Stimulated activated naive CD8-positive, alpha-beta T cell treated with anti-CD3 and anti-CD28 coated beads, Interleukin-15, amount 100 ng/mL, for 72 hours (primary cell): ENCODE measurements at places on chromosomes 5 and 9.

DNA sequence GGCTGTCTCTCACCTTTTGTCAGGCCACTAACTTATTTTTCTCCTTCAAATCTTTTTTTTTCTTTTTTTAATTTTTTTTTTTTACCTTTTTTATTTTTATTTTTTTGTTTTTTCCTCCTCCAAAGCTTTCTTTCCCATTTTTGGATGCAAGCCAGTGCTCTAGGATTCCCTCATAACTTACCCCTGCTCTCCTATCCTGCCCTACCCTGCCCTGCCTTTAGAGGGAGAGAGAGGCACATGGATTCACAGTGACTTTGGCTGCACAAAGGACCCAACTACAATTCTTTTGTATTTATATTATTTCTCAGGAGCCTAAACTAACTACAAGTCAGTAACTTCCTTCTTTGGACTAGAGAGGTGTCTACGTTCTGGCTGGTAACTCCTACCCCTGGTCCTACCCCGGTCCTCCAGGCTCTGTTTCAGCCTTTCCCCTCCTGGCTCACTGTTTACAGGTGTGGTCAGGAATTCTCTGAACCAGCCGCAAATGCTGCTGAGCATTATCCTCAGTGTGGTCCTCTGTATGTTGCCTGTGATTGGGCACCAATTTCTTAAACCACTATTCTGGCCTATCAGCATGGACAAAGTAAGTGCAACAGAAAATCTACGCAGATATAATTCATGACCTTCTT is 8.4 kb upstream of the RUSC2 start:
- no peak for DNase-seq

DNA sequence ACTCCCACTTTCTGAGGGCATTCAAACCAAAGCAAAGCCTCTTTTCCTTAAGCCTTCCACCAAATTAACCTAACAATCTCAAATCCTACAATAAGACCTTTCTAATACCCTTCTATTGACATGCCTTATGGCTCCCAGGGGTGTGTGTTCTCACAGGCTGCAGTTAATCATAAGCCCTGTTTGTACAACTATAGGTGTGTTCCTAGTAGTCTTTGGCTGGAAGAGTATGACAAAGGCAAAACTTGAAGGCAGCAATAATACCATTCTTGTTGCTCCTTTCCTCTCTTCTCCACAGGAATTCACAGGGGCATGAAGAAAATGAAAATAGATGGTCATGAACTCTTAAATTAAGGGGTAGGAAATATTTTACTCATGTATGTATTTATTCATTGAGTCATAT is 10.9 kb upstream of the FBXO38 start:
- no peak for DNase-seq

DNA sequence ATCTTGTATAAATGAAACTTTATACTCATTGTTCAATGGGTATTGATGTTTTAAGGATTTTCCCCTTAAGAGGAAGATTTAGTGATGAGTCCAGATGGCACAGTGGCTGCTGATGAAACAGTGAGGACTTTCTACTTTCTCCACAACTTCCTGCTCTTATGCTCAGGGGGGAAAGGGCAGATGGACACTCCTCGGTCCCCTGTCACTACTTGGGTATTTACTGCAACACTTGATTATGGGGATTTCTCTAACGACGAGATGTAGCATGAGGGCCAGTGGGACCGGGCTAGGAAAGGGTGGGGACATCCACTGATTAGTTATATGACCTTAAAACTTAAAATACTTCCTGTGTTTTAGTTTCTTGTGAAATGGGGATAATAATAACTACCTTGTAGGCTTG is 146.1 kb upstream of the HMHB1 start:
- DNase-seq, result no peak

DNA sequence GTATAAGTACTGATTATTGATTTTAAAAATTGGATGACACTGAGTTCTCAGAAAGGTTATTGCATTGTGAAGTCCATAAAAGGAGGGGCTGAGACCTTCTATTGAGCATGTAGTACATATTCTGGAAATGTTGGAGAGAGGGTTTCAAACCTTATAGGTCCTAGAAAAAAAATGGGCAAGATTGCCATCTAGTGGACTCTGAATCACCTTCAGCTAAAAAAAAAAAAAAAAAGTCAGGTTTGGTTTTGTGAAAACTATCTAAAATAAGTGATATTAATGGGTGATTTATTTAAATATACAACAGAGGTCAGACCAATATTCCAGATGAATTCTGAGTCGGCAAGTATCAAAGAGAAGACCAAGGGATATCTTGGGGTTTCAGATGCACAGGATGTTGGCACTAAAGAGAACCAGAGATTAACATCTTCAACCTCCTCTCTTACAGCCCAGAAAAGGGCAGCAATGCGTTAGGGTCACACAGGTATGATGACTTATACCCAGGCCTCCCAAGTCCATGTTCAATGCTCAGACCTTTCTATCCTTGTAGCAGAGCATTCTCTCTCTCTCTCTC is 109.8 kb upstream of the NMUR2 start:
- DNase-seq, result no peak

GRCh38 chr9:6566409-6567139 is 79.0 kb downstream of the GLDC start:
- DNase-seq, result no peak

DNA sequence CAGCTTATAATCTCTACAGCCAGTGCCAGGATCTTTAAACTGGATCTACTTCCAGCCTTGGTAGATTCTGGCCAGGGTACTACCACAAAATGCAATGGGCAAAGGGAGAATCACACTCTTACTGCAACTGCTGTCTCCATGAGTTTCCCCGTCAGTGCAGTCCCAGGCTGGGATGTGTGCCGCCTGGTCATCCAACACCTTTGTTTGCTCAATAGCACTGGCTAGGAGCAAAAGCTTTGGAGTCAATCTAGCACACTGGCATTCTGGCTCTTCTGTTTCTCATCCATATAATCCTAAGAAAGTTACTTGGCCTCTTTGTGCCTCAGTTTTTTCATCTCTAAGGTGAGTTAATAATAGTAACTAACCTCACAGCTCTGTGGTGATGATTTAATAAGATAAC is 96.9 kb downstream of the FBN2 start:
- no peak for DNase-seq

- DNase-seq, result no peak
Observed at GRCh38 chr9:36163786-36164170, 5.4 kb upstream of the CCIN start.

- no peak for DNase-seq
Observed at GRCh38 chr9:132020820-132021510, 58.7 kb downstream of the MED27 start.

DNA sequence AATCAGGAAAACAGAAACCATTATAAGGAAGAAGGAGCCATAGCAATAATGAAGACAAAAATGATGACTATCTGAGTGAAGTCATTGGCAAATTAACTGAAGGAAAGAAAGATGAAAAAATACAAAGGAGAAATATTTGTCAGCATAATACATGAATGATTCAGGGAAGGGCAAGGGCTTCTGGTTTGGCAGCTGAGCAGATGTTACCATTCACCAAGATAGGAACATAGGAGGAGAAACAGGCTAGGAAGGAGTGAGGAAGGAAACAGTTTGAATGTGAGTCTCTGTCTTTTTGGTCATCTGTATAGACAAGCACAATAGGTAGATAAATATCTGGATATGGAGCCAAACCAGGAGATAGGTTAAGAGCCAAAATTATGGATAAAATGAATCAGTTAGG is 296.0 kb downstream of the ISL1 start:
- DNase-seq, result no peak

GRCh38 chr9:35341021-35341420 is 148.9 kb upstream of the RUSC2 start:
- no peak for DNase-seq

DNA sequence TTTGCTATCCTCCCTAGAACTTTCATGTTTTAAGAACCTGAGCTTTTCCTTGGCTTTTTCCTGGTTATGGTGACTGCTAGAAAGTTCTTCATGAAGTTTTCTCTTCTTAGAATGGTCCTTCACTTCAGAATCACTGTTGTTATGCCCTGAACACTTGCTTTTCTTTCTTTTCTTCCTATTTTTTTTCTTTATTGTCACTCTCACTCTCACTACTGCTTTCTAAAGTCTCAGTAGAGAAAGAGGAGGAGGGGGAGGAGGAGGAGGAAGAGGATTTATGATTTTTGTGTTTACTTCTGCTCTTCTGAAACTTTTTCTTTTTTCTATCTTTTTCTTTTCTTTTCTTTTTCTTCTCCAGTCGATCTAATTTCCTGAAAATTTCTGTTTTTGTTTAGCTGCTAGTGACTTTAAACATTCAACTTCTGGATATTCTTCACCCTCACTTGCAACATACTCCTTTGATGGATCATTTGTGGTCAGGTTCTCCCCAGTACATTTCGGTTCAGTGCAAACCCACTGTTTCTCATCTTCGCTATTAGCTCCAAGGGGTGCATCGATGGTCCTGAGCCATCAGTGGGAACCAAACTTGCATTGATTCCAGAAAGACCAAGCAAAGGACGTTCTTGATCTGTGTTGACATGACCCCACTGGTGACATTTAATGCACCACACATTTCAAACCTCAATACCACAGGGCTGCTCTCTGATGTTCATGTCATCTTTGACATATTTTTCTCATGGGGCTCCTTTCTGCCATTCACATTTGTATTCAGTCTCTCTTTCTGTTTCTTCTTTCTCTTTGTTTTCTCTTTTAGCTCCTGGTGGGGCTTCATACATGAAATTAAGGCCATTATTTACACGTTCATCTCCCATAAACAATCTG is 81.6 kb upstream of the HAND1 start:
- no peak for DNase-seq

GRCh38 chr5:148336704-148337435 is 1.5 kb downstream of the SPINK9 start:
- DNase-seq, result no peak

- DNase-seq, result no peak
Observed at GRCh38 chr9:117088786-117089185, 326.1 kb downstream of the ASTN2 start.

GRCh38 chr5:175734016-175734415 is 76.1 kb downstream of the HRH2 start:
- DNase-seq, result no peak

GRCh38 chr5:180872419-180872818 is 11.3 kb upstream of the ZFP62 start:
- DNase-seq, result no peak

DNA sequence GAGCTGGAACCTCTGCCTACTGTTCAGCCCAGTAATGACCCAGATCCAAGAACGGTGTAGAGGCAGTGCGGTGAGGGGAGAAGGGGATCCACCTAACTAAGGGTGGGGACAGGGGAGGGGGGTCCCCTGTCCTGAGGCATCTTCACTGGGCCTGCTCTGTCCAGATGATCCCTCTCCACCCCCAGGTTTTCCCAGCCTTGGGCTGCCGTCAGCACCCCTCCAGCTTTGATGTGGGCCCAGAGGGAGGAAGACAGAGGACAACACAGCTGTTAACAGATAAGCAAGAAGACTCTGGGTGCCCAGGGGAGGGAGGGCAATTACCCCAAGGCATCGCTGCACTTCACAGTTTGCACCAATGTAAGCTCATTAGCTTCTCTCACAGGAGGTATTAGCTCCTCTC is 19.3 kb downstream of the BICD2 start:
- no peak for DNase-seq

GRCh38 chr9:109604131-109604530 is 106.0 kb upstream of the PTPN3 start:
- DNase-seq, result no peak

- DNase-seq, result no peak
Observed at GRCh38 chr5:65070026-65070425, 301.3 kb downstream of the CWC27 start.

DNA sequence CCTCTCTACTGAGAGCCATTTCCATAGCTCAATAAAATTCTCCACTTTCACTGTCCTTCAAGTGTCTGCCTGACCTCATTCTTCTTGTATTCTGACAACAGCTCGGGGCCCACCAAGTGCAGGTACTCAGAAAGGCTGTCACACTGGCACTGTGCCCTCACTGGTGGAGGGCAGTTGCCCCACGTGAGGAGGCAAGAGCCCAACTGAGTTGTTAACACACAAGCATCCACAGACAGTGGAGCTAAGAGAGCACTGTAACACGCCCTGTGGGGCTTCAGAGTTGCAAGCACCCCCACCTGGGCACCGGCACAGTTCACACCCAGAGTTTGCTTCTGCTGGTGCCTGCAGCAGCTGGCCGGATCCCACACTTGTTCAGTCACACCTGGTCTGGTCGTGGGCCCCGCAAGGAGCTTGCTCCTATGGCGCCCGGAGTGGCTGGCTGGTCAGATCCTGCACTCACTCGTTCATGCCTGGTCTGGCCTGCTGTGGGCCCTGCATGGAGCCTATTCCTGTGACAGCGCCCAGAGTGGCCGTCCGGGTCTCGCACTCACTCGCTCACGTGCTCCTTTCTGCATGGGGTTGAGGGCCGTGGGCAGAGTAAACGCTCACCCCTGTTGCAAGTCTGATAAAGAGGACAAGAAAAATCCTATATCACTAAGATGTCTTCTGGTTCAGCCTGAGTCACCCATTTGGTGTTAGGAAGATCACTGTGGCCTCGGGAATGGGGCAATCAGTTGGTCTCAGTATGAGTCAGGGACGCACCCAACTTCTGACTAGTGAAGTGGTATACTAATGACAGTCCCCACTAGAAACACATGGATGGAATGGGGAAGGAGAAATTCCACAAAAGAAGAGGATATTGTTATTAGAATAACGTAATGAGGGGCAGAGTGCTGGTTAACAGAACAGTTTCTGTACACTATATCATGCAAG is 87.0 kb upstream of the CCNH start:
- no peak for DNase-seq

GRCh38 chr5:113682497-113683136 is 169.1 kb downstream of the YTHDC2 start:
- no peak for DNase-seq

DNA sequence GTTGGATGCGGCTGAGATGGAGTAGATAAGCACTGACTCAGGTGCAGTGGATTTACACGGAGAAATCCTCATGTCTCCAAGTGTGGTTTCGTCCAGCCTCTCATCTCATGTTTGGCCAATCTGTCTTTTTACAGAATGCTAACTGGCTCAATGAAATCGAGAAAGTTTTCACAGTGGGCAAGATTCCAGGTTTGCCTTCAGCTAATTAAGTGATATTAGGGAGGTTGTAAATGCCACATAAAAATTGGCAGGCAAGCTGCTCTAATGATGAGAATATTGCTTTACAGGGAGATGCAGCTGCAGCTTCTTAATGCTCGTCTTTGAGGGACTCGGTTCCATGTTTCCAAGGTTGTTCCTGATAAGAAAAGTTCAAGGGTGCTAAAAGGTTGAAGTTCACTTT is 23.7 kb downstream of the BARHL1 start:
- no peak for DNase-seq

GRCh38 chr9:116152941-116153764 is 438 bp upstream of the PAPPA start:
- no peak for DNase-seq
